Dermis microvascular lymphatic vessel endothelial cell (primary cell): ENCODE measurements at places on chromosomes 2 and 18.
A peak's percentile ranks its signal among the peaks of the same experiment; 100 is the strongest.

DNA sequence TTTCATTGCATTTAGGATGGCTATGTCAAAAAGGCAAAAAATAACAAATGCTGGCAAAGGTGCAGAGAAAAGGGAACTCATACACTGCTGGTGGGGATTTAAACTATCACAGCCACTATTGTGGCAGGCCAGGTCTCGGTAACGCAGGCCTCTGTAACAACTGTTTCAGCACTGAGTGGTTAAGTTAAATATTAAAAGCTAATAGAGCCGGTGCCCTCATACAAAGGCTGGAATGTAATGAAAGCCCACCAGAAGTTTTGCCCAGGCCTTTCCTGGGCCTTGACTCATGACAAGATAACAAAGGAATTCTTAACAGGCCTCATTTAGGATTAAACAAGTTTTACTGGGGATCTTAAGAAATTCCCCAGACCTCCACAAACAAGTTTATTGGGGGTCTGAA is 10.7 kb downstream of the MERTK start:
- no peak for DNase-seq

- no peak for DNase-seq
Measured at GRCh38 chr2:69223759-69224511, 163.1 kb downstream of the GFPT1 start.

DNA sequence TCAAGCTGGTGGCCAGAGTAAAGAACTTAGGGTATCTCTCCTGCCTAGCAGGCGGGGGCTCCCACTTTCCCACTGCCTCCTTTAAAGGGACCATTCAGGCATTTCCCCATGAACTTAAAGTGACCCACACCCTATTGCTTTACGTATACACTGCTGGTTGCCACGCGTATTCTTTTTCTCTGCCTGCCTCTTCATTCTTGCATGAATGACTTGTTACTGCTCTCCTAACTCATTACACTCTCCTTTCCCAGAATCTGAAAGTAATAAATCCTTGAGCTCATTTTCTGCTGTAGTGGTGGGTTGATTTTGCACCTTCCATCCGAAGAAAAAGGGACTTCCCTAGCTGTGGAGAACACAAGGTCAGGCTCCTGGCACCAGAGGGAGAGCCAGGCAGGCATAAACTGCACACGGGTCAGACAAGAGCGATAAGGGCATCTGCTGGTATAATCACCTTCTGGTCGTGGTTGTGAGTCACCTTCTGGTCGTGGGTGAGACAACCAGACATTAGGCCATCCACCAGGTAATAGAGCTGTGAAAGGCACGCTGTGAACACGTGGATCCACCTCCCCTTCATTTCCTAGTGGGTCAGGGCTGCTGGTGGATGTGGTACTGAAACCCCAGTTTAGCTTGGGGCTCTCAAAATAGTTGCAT is 950.3 kb downstream of the SOCS6 start:
- no peak for DNase-seq

GRCh38 chr2:1653956-1654695 is 90.2 kb downstream of the PXDN start:
- peak; percentile 87 for DNase-seq
